ENCODE measurements at places on chromosomes 6 and 20.

DNA sequence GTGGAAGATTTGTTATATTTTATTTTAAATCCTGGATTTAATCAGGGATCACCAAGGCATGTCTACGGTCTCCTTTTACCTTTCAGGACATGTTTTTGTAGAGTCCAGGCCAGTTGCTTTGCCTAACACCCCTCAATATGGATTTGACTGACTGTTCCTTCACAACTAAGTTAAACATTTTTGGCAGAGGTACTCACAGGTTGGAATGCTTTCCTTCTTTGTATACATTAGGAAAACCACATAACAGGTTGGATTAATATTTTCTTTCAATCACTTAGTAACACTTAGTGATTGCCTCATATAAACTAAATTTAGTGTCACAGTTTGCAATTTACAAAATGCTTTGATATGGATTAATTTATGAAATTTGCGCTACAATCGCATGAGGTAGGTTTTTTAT, 64.5 kb downstream of the IPCEF1 start:
- DNase-seq = no peak

DNA sequence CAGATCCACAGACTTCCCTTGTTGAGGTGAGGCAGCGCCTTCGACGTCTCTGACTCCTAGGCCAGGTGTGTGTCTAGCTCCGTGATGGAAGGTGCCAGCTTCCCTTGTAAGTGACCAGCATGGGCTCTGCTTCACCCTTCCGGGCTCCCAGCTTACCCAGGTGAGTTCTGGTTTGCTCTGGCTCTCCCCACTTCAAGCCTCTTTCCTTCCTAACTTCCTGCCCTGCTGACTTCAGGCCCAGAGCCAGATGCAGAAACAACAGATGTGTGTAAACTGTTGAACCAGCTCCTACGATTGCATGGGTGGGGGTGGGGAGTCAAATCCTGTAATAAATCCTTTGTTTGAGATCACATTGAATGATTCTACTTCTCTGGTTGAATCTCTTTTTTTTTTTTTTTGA, 51.6 kb upstream of the BMP6 start:
- no peak for DNase-seq

DNA sequence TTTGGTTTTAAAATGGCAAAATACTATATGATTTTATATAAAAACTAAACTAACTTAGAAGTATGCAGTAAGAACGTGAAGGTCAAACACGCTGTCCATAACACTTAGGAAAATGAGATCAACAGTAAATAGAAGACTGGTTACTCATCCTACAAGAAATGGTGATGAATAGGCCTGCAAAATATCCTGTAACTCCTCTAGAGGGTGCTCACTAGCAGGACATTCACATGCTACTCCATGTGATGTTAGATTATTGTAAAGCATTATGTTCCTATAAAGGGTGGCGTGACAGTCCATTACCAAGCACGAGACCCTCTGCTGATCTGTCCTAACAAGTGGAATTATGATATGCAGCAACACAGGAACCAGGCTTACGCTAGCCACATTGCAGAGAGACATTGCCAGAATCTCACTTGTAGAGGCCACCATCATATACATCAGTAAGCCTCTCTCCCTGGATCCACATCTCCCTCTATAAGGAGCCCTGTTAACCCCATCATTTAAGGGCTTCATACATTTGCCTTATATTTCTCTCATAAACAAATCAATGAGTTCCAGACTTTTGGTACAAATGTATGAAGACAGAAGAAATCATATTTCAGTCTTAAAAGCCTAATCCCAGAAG, 18.0 kb upstream of the DEFB129 start:
- DNase-seq = no peak

- DNase-seq = no peak
These were observed 31.6 kb downstream of the GSTA2 start for GRCh38 chr6:52731719-52732118.

DNA sequence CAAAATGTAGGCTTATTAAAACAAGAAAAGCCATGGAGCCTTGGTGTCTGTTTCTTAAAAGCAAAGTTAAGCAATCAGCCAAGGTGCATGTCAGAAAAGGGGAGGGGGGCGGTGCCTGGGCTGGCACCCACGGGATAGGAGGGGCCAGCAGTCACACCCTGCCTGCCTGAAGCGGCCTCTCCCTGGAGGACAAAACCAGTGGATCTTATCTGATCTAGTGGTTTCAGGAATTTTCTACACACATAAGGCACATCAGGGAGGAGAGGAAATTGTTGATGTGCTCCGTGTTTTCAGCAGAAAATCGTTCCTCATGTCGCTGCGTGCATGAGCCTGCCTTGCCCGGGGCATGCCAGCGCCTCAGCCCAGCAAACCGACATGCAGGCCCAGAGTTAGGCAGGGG, 276.4 kb downstream of the TAF4 start:
- DNase-seq = no peak

DNA sequence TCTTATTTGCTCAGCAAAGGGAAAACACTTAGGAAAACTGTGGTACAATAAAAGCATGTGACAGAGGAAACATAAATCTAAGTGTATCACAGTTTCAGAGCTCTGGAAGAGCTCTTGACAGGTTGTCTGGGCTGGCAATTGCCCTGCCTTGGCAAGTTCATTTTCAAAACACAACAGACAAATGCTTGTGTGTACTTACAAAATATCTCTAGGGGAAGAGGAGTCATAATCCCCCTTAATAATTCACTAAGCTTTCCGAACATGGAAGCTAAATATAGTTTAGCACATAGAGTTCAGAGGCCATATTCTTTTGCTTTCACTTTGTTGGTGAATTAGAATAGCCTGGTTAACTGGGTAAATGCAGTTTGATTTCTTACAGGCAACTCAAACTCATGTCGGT, 211.6 kb upstream of the THEMIS start:
- no peak for DNase-seq

GRCh38 chr6:35727935-35728682, 8.7 kb upstream of the ARMC12 start:
- peak; percentile 23 for DNase-seq

DNA sequence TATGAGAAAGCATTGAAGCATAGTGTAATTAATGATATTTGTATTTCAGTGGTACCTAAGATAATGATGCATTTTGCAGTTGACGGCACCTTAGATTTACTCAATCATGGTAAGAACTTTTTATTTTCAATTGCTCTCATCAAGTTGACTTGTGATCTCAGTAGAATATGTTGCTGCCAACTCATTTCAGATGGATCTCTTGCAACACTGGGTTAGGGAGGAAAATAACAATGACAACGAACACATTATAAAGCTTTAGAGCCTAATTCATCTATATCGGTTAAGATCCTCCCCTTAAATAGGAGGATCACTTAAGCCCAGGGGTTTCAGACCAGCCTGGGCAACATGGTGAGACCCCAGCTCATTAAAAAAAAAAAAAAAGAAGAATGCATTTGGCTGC, 18.0 kb upstream of the TBC1D22B start:
- DNase-seq = no peak

DNA sequence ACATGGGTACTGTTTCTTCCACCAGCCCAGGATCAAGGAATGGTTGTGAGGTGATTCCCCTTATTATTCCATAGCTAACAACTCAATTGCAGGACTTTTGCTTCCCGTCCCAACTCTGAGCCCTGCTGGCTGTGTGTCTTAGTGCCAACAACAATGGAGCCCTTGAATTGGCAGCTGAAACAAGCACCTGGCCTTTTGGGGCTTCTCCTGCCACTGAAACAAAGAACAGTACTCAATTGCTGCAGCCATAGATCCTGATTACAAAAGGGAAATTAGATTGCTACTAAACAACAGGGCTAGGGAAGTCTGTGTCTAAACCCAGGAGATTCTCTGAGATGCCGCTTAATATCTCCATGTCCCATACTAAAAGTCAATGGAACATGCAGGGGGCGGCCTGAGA, 61.3 kb upstream of the CARMIL1 start:
- DNase-seq = no peak

DNA sequence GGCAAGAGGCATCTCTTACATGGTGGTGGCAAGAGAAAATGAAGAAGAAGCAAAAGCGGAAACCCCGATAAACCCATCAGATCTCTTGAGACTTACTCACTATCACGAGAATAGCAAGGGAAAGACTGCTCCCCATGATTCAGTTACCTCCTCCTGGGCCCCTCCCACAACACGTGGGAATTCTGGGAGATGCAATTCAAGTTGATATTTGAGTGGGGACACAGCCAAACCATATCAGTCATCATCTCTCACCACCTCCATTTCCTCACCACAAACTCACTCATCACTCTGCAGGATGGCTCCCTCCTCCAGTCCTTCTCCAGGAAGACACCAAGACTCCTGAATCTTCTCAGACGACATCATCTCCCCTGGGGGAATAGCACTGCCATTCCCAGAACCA, 25.8 kb upstream of the SLC16A10 start:
- no peak for DNase-seq

DNA sequence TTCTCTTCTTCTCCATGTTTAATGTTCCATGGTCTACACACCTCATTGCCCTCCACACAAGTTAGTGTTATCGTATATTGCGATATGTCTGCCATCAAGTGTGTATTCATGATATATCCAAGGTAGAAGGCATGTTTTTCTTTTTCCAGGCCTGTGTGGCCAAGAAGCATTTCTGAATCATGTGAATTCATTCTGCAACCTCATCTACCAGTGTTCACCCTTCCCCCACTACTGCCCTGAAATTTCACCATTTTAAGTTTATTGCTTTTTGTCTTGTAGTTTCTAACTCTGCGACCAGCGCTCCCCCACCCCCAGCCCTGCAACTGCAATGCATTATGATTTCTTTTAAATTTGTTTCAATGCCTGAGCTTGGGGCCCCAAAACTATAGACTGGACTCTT, 618.0 kb upstream of the FLRT3 start:
- DNase-seq = no peak

DNA sequence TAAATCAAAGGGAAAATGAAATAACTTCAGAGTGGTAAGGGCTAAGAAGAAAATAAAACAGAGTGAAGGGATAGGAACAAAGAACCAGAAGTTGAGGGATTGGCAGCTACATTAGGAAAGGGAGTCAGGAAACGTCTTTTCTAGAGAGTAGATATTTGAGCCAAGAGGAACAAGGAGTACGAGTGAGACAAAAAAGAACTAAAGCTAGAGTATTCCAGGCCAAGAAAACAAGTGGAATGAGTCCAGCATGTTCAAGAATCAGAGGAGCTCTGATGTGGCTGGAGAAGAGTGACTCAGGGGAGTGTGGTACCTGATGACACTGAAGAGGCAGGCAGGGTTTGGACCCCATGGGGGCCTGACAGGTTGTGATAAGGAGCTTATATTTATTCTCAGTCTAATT, 66.3 kb downstream of the CEP162 start:
- DNase-seq = no peak
